ENCODE measurements at places on chromosomes 5 and 9.

DNA sequence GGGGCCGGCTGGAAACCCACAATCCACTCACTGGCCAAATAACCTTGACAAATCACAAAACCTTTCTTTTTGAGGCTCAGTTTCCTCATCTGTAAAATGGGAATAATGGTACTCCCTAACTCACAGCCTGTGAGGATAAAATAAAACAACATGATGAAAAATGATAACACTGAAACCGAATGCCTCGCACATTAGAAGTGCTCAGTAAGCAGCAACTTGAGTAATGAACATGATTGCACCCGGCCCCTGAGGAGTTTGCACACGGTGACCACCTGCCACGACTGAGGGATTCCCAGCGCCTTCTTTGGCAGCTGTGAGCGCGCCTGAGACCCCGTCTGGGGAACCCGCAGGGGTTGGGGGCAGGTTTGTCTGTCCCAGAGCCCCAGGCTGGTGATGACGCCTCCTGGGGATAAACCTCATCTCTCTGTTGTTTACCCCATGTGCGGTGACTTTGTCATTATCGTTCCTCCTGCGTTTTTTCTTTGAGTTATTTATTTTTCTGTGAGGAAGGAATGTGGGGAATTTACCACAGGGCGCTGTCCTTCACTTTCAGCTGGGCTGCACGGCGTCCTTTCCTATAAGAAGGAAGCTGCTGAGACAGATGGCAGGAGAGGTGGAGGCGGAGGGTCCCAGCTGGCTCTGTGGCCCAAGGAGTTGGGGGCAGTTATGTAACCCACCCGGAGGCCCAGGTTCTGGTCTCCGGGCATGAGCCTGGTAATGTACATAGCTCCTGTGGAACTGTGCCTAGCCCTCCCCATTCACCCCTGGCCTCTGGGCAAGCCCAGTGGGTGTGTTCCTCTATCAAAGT, 3.0 kb upstream of the SYNPO start:
- no peak for DNase-seq

DNA sequence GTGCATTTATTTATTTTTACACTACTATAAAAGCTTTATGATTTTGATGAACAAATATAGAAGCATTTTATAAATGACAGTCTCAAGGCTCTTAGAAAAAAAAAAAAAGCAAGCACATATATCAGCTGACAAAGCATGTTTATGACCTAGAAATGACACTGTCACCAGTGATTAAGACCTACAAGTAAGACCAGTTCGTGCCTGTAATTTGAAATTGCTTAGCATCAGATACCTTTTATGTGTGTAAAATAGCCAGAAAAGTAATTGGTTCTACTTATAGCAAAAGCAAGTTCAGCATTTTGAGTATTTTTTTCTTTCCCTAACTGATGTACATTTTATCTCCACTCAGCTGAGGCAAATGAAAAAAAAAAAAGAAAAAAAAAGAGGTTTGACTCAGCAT, 808.4 kb downstream of the CDH18 start:
- DNase-seq, result no peak

GRCh38 chr9:87479801-87480201, 17.9 kb upstream of the DAPK1 start:
- no peak for DNase-seq

DNA sequence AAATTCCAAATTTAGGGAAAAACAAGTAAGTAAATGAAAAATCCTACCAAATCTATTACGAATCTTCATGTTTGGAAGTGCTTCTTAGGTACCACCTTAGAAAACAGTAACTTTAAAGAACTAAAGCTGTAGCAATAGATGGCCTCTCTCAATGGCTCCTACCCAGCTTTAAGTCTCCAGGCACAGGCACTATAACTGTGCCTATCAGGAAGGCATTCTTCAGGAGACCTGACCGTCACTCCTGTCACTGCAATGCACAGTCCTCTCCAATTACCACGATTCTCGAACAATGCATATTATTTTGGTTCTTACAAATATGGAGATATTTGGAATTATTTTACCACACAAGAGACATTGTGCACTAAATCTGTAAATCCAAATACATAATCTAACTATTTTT, 12.9 kb downstream of the NFIB start:
- DNase-seq, result no peak

- no peak for DNase-seq
These were observed 43.8 kb downstream of the PRR16 start for GRCh38 chr5:120507800-120508463.

Data from NCI-H2029 treated with DMSO at 0.1 percent for 48 hours (cell line).